ENCODE measurements at places on chromosomes 6 and 20. TPM values are rescaled to one million over a fixed set of nuclear protein-coding genes. Genes with fewer than 3 reads are reported as not detected.

DNA sequence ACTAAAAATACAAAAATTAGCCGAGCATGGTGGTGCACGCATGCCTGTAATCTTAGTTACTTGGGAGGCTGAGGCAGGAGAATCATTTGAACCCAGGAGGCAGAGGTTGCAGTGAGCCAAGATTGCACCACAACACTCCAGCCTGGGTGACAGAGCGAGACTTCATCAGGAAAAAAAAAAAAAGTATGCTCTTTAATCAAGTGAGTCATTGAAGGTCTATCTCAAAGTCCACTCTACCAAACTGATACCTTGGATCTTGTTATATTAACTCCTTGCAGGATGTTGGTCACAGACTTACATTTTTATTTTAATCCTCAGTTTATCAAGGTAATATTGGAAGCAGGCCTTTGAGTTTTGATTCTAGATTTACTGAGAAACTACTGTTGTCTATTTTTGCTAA lies 348.7 kb downstream of the COL12A1 start:
- DNase-seq: no peak

GRCh38 chr6:88290411-88290810 lies 124.3 kb upstream of the CNR1 start:
- no peak for DNase-seq

- DNase-seq: no peak
These were observed 39.2 kb upstream of the PIM1 start for GRCh38 chr6:37130704-37131103.

- DNase-seq: no peak
These were observed 191.2 kb upstream of the PDE10A start for GRCh38 chr6:165854061-165854862.

DNA sequence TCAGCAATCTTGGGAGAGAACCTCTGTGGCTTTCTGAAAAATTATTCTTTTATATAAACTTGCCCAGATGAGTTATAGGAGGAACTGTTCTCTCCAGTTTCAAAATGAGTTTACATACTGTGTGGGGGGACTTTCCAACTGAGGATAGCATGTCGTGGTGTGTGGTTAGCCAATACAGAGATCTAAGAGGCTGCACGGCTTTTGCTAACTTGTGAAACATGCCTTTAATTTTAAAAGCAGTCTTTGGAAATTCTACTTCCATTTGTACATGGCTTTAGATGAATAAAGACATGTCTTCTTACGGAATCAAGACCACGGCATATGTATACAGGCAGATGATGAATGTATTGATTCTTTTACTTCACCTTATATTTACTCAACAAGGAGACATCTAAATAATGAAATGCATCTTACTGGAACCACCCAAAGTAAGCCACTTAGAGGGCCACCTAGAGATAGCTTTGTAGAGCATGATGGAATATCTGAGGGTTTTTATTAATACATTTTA lies 39.8 kb downstream of the HIVEP1 start:
- no peak for DNase-seq

GRCh38 chr6:145681965-145682364 lies 53.4 kb downstream of the EPM2A start:
- DNase-seq: no peak

- DNase-seq: no peak
These were observed 60.1 kb downstream of the QKI start for GRCh38 chr6:163474581-163474980.

GRCh38 chr20:1813674-1814635 lies 81.3 kb upstream of the SIRPA start:
- DNase-seq: no peak

DNA sequence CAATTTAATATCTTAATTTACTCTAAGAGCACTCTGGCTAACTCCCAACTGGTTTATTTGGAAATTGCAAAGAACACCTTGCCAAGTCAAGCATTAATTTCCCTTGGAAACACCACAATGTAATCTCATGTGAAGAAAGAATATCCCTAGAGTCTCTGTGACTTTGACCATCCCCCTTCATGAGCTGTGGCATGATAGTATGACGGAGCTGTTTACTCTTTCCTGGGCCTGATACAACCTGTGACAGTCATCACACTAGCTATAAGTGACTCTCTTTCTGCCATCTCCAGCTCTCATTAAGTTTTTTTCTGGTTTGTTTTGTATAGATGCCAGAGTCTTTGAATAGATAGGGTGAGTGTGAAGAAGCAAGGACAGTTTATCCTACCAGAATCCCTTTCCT lies 470.3 kb upstream of the JARID2 start:
- DNase-seq: no peak

Gene WFDC5
- not detected for total RNA-seq

Gene C6orf132
- total RNA-seq: not detected

Gene RFX6
- total RNA-seq: not detected
